ENCODE measurements at places on chromosomes 6 and 20.

DNA sequence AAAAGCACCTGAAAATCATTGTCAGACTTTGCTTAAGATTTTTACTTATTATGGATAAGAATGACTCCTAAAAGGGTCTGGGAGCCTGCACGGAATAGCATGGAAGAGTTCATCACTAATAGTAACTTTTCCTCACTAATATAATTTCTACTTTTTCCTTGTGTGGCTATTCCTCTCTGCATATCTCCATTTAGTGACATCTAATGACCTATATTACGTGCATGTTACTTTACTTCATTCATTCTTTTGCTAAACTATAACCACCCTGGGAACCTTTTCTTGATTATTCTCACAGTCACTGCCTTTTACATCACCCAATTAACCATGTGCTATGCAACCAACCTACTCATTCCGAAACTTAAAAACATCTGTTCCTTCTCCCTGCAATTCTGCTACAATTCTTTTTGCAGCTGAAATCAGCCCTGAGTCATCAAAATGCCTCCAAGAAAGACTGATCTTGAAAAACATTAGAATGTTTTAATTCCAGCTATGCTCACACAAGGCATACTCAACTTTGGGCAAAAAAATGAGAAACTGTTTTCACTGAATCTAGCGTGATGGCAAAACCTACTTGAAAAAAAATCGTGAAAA is 313.3 kb downstream of the RNGTT start:
- no peak for DNase-seq

DNA sequence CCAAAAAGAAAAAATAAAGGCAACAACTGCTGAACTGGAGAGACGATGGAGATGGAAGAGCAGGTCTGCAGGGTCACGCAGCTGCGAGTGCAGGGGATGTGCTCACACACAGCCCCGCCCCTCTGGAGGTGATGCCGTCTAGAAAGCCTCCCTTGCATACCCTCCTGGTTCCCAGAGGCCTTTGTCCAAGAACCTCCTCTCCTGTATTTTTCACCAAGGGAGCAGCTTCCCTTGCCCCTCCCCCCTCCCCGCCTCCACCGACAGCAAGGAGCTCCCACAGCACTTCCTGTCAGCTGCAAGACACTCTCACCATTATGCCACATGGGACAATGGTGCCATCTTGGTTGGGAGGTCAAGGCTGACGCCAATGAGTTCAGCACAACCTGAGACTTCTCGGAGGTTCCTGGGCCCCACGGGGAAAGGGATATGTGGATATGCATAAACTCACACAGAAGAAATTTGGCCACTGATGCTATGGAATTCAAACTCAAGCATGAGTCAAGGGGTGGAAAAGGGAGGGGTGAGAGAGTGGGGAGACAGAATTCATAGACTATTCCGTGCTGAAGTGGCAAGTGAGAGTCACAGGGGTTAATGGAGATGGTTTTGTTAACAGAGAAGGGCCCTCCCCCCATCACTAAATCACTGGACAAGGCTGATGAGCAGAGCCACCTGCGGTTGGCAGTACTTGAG is 132.9 kb downstream of the SCML4 start:
- no peak for DNase-seq

GRCh38 chr20:50913690-50914375 is 17.4 kb downstream of the ADNP start:
- peak; percentile 47 for DNase-seq

- DNase-seq, result peak; percentile 82
Observed at GRCh38 chr6:33904050-33904746, 100.4 kb upstream of the MLN start.

- no peak for DNase-seq
Observed at GRCh38 chr6:22928775-22929174, 359.4 kb downstream of the HDGFL1 start.

- DNase-seq, result no peak
Observed at GRCh38 chr6:118469468-118469867, 78.6 kb upstream of the PLN start.

GRCh38 chr6:43444036-43444435 is 11.3 kb downstream of the DLK2 start:
- DNase-seq, result no peak

DNA sequence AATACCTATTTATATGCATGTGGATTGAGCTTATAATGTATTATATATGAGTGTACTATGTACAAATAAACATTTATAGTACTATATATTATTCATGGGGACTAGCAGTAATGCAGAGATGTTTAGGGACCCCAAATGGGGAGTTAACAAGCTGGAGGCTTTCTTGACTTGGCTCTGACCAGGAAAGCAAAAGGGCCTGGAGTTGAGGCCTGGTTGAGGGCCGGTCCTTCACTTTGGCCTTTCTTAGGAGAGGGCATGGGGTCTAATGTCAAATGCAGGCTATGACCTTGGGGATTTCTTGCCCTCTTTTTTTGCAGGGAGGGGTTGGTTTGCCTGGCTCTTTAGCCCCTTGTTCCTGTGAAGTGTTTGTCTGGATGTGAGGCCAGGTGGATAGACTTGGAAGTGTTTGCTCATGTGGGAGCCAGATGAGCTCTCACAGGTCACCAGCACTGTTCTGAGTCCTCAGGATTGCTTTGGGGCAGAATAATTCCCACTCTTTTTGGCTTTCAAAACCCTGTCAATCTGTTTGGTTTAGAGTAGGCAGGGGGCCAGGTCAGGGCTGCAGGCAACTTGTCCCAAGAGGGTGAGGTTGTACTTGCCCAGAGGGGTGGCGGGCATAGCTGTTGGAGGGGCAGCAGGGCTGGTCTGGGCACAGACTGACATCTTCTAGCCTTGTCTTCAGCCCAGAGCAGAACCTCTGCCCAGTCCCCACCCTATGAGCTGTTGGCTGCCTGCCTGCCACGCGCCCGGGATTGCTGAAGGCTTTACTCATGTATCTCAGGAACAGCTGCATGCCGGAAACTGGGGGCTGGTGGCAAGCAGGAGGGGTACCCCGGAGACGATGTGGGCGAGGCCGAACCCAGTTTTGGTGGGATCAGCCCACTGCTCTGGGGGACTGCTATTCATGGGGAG is 14.6 kb downstream of the TJAP1 start:
- no peak for DNase-seq

- no peak for DNase-seq
Observed at GRCh38 chr6:107554918-107555317, 65.0 kb downstream of the SOBP start.

GRCh38 chr6:54467384-54467783 is 159.1 kb downstream of the TINAG start:
- DNase-seq, result no peak

- no peak for DNase-seq
Observed at GRCh38 chr20:40262219-40262618, 426.8 kb downstream of the MAFB start.

DNA sequence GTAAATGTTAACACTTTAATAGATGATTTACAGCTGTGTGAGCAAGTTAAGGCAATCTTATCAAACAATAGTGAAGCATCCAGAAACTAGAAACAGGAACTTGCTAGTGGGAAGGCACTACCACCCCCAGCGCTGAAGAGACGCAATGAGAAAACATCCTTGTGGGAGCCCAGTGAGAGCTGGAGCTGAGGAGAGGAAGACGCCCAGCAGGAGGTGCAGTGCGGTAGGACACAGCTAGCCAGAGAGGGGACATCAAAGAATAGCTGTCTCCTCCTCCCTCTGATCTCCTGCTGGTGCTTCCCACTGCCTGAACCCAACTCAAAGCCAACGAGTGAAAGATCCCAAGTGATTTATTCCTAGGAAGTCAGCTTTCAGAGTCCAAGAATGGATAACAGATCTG is 140.3 kb downstream of the COL12A1 start:
- DNase-seq, result no peak

DNA sequence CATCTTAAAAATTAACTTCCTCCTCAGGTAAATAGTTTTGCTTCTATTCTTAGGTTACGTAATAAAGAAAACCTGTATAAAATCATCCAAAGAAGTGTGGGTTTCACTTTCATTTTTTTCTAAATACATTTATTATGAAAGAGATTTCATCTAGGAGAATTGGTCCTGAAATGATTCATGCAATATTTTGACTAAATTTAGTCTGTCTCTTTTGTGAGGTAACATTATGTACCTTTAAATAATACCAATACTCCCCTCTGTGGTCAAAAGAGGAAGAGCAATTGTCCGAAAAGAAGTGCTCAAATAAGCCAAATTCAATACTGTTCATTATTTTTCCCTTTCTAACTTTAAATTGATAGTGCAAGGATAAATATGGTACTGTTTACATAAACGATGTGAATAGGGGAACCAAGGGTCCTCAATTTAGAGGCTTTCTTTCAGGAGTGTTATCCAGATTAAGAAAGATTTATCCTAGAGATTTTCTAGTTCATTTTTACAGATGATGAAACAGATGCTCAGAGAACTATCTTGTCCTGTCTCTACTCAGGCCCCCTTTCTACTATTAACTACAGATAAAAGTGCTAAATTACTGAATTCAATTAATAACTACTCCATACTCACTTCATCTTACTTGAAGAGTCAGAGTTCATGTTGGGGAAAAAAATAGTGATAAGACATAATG is 26.2 kb downstream of the CYP39A1 start:
- DNase-seq, result no peak

GRCh38 chr6:26383624-26384417 is 913 bp downstream of the BTN2A2 start:
- peak; percentile 14 for DNase-seq

- no peak for DNase-seq
Observed at GRCh38 chr6:162690158-162690557, 37.4 kb downstream of the PRKN start.

DNA sequence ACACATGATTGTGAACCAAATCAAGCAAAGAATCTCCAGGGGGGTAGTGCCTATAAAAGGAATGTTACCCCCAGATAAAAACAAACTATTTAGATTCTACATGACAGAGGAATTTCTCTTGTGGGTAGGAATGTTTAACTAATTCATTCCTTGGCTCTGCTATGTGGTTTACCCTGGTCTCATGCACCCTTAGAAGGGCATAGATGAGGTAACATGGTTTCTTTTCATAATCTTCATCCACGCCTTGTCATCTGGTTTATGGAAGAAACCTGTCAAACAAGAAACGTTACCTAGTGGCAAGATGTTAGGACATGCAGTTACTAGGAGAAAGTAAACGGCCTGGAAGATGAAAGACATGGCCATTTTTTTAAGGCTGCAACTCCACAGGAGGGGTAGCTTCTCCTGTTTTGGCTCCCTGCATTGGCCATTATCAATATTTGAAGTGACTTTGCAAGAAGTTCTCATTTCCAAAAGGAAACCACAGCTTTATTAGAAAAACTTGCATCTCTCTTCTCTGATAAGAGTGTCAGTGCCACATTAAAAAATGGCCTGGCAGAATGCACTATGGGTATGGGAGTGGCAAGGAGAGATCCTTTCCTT is 45.5 kb downstream of the STX11 start:
- no peak for DNase-seq

GRCh38 chr20:54351371-54352136 is 123.8 kb upstream of the DOK5 start:
- DNase-seq, result peak; percentile 10

GRCh38 chr6:15376900-15377487 is 131.1 kb downstream of the JARID2 start:
- no peak for DNase-seq

- no peak for DNase-seq
Observed at GRCh38 chr6:6741264-6741663, 152.7 kb downstream of the LY86 start.

DNA sequence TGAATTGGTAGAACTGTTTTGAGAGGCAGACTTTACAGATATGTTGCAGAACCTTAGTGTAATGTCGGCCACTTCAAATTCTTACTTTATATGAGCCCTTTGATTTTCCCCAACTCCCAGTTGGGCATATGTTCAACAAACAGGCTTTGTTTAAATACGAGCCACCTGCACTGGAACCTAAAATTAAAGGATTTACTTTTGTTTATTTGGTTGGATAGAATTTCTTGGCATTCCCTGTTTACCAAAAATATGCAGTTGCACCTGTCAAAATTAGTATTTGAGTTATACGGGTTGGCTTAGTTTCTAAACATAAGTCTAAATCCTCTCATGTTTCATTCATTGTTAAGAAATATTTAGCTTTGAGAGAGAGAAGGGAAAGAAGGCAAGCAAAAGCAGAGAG is 2.4 kb upstream of the GLYATL3 start:
- DNase-seq, result no peak

DNA sequence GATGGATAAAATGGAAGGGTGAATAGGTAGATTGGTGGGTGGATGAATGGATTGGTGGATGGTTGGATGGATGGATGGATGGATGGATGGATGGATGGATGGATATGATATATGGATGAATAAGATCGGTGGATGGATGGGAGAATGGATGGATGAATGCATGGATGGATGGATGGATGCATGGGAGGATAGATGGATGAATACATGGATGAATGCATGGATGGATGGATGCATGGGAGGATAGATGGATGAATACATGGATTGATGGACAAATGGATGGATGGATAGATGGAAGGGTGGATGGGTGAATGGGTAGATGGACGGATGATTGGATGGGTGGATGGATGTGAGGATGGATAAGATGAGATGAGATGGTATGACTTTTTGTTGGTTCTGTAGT is 95.7 kb upstream of the DUSP22 start:
- no peak for DNase-seq

GRCh38 chr6:150503041-150503440 is 96.6 kb upstream of the PLEKHG1 start:
- no peak for DNase-seq

DNA sequence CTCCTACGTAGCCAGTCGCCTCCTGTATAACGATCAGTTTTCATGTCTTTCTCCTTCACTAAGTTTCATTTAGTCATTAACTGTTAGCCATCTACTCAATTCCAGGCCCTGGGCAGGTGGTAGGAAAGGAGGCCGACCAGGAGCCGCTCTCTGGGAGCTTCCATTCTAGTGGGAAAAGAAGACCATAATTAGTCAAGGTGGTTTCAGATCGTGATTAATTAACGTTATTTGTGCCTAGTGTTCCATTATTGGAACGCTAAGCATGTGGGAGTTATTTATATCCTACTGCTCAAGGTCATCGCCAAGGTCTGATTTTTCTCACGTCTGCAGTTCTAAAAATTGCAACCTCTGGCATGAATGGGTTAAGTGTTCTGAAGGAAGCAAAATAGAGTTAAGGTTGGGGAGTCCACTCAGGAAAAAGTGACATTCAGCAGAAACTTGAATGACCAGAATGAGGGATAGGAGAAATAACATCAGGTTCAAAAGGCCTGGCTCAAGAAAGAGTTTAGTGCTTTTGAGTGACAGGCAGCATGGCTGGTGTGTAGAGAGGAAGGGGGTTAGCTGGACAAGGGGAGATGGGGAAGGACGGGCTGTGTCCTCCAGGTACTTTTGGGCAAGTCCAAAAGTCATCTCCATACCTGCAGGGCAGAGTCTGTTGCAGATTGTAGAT is 812 bp downstream of the SLC9A8 start:
- no peak for DNase-seq

All from activated T-cell treated with anti-CD3 and anti-CD28 coated beads, Interleukin-2, amount 50 U/mL, for 72 hours (primary cell).